ENCODE measurements at places on chromosomes 4 and X.

DNA sequence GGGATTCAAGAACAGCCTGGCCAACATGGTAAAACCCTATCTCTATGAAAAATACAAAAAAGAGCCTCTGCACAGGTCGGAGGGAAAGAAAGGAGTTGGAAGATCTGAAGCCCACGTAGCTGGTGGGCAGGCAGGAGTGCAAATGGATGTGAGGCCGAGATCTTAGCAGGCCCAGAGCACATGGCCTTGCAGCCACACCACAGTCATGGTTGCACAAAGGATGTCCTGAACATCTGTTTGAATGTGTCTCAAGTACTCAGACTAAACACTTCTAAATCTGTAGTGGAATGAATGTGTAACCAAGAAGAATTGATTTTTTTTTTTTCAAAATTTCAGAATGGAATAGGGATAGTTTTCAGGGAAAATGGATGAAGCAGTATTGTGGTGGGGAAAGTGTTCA lies 10.8 kb downstream of the CA5B start:
- DNase-seq, result no peak

DNA sequence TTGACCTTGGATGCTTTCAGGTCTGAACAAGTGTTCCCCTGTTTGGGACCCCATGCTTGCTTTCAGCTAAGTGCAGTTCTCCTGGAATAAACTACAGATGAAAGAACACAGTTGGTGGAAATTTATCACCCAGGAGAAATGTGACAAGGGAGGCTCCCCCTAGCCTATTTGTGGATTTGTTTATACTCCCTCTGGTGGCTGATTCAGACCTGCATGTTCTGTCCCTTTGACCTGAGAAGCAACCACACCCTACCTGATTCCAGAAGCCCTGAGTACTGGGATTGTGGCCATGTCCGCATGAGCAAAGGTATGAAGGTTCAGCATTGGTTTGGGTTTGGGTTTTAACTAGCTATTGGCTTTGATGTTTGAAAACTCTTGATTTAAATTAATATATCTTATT lies 440.9 kb downstream of the MID1IP1 start:
- no peak for DNase-seq

GRCh38 chr4:15434091-15434490 lies 6.3 kb downstream of the C1QTNF7 start:
- no peak for DNase-seq

GRCh38 chr4:6582889-6583490 lies 8.0 kb downstream of the MAN2B2 start:
- no peak for DNase-seq

- DNase-seq, result no peak
Observed at GRCh38 chr4:170721812-170722373, 632.1 kb upstream of the AADAT start.

GRCh38 chrX:103503853-103504207 lies 15.5 kb downstream of the RAB40A start:
- no peak for DNase-seq

DNA sequence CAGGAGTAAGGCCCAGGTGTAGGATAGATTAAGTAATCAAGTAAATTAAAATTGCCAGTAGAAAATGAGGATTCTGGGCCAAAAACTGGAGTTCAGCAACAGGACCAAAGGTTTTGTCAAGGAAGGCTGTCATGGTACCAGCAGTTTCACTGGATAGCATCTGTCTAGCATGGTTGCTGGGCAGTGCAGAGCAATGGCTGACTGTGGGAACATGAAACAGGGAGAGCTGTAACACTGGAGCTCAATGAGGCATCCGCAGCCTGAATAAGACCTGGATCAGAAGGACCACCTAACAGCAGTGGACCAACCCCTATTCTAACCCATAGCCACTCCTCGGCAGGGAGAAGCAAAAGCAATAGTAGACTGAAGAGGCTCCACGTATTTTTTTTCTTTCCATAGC lies 132.4 kb downstream of the ATOH1 start:
- no peak for DNase-seq

DNA sequence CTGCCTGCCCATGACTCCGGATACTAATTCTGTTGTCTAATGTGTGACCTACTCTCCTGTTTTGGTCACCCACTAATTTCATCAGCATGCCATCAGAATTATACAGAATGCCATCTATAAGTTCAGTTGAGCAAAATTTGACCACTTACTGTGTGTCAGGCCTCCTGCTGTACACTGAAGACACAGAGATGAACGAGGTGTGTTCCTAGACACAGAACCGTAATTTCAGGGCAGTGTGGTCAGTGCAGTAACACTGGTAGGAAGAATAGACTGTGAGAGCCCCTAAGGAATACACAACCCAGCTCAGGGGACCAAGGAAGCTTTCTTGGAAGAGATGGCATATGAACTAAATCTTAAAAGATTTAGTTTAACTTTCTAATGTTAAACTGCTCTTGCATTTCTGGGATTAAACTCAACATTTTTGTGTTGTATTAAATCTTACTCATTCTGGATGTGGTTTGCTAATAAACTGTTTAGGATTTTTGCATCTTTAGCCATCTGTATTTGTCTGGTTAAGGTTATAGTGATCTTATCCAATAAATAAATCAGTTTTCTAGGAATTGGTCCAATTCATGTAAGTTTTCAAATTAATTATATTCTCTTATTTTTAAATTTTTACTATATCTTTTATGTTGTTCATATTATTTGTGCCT lies 34.3 kb downstream of the KANTR start:
- no peak for DNase-seq

GRCh38 chr4:112747036-112747435 lies 110.1 kb downstream of the LARP7 start:
- DNase-seq, result no peak

GRCh38 chrX:65602221-65602560 lies 65.3 kb upstream of the MSN start:
- no peak for DNase-seq

DNA sequence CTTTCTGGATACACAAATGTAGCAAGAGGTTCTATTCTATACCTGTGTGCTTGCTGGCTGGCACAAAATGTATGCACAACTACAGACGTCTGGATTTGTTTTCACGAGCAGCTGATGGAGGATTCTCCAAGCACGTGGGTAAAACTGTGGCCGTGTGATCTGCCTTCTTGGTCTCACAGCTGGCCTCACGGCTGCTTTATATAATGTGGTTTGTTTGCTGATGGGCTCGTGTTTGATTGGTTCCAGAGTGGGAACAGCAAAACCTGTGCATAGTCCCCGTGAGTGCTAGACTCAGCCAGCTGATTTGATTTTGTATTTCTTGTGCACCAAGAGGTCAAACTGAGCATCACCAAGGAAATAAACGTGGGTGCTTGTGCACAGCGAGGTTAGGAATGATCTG lies 262.6 kb upstream of the RPS6KA3 start:
- DNase-seq, result no peak

DNA sequence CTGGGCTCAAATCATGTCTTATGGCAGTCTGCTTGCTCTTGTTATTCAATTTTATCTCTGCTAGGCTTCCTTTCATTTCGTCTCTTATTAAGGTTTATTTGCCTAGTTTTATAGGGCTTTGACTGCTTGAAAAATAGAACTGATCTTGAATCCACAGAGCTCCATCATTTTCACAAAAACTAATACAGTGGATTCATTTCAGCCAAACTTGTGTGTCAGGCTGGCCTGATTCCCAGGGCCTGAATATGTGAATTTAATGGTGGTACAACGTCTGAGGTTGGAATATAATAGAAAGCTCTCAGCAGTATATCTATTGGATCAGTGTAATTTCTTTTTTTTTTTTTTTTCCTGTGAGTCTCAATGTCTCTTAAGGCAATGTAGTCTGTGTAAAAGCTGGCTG lies 123.3 kb downstream of the POU4F2 start:
- no peak for DNase-seq

- no peak for DNase-seq
Observed at GRCh38 chr4:184262901-184263300, 45.2 kb upstream of the ENPP6 start.

GRCh38 chr4:147102596-147102995 lies 156.9 kb upstream of the TTC29 start:
- DNase-seq, result no peak

Measured in activated CD8-positive, alpha-beta memory T cell treated with anti-CD3 and anti-CD28 coated beads for 4 hours (primary cell).